ENCODE measurements at places on chromosomes 7 and 10.

DNA sequence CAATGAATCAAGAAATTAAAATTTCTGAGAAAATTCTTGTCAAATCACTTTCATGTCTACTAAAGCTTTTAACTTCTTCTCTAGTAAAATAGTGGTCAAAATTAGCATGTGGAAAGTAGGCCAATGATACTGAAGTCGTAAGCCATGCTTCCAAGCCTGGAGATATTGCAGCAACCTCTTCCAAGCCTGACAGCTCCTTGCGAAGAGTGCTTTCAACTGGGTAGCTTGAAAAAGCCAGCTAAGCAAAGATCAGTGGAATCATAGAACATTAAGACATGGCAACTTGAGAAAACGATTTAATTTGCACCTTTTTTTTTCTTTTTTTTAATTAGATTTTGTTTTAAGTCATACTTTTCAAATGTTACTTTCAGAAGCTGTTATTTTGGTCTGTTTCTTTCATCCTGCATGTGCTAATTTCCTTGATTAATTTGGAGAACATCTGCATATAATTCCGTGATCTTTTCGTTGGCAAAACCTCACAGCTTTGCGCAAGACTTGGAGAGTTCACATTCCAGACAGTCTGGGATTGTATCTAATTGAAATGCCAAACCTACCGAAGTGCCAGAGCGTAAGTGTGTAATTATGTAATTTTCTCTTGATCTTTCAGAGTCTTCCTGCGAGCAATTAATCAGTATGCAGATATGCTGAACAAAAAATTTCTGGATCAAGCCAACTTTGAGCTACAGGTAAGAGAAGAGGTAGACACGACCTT, 142.2 kb upstream of the INSYN2A start:
- DNase-seq, result no peak

DNA sequence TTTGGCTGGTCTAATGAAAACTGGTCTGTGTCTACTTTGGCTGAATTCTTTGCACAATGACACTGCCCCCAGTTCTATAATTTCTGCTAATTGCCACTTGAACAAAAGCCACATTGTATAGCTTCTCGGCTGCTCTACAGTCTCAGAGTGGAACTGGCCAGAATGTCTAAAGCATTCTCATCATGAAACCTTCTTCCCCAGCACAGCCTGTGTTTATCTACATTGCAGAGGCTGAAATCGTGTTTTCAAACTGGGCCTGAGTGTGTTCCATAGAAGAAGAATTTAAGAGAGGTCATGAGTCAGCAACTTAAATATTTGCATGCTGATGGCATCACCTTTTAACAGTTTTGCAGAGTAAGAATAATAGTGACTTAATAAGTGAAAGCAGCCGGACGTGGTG, 177.2 kb downstream of the BUB3 start:
- no peak for DNase-seq

DNA sequence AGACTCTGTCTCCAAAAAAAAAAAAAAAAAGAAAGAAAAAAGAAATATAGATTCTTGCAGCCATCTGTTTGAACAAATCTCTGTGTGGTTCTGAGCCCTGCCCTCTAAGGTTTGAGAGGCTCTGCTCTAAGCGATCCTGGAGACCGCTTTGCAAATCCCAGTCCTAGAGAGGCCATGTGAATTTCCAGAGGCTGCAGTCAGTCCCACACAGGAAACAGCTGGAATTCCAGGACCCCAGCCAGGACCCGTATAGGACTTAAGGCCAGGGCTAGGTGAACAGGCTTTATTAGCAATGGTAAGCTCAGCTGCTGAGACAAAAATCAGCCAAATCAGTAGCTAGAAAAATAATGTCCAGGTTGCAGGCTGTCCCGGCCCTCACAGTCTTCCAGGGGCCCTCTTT, 154.8 kb downstream of the RPS24 start:
- no peak for DNase-seq

- DNase-seq, result no peak
These were observed 15.7 kb downstream of the SEPTIN7 start for GRCh38 chr7:35816514-35816913.

DNA sequence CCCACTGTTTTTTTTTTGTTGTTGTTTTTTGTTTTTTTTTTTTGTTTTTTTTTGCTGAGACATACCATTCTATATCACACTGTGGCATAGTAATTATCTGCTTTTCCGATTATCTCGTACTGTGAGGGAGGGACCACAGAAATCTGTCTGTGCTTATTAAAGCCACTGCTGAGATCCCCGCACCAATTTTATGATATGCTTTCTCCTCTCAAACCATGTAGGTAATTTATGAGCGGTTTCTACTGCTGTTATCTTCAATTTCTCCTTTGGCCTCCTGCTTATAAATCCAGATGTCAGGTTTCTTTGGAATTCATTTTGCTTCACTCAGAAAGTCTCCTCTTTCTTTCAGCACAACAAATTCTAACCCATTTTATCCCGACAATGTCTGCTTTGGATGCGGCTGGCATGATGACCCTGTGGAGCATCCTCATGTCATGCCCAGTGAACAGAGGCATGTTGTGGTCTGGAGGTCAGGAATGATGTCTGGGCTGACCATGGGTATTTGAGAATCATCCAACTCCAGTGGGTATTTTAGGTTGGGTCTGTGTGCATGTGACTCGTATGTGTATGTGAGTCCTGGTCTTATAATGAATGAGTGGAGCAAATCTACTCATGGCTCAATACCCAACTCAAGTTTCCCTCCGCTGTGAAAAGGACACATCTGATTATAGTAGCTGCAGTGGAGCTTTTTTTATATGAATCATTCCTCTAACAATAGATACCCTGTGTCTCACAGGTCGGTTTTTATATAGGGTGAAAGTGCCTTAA, 213.4 kb downstream of the GALNT17 start:
- no peak for DNase-seq

DNA sequence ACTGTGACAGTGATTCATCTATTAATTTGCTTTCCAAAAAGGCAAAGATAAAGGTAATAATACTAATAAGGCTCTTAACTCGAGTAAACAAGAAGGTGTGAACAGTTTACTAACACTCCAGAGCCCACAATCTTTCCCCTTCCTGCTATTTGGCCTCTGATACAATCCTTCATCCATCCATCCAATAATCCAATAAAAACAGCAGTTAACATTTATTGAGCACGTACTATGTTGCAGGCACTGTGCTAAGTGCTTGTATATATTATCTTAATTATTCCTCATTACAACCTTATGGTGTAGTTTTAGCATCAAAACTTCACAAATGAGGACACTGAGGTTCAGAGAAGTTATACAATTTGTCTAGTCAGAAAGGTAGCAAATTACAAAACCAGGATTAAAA, 49.5 kb downstream of the EZH2 start:
- no peak for DNase-seq

- no peak for DNase-seq
These were observed 75.1 kb downstream of the MAD1L1 start for GRCh38 chr7:2157473-2158279.

GRCh38 chr10:96321822-96322221, 17.6 kb downstream of the DNTT start:
- no peak for DNase-seq

DNA sequence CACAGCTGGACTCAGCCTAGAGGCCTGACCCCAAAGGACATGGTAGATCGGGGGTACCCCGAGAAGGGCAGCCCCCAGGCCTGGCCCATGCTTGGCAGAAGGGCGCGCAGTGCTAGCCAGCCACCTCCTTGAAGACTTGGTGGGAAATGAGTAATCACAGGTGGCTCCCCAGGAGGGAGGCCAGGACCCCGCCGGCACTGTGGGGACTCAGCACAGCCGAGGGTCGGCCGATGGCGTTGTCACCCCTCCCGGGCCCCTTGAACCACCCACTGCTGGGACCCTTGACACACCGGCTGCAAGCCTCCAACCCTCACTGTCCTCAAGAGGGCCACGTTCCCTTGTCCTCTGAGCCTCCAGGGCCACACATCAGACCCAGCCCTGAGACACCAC, 27.7 kb downstream of the ADGRA1 start:
- peak; percentile 23 for DNase-seq

- no peak for DNase-seq
These were observed 114.0 kb upstream of the CNTNAP2 start for GRCh38 chr7:146002431-146003078.

DNA sequence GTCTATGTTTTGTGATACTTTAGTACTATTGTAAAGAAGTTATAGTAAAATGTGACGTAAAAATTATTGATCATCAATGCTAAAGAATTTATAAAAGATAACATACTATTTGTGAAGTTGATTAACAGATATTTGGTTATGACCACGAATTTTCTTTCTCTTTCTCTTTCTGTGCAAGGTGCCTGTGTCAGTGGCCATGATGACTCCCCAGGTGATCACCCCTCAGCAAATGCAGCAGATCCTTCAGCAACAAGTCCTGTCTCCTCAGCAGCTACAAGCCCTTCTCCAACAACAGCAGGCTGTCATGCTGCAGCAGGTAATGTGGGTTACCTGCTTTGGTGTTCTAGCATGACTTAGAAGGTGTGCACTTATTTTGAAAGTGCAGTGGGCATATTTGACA, 213.7 kb downstream of the FOXP2 start:
- DNase-seq, result no peak

- no peak for DNase-seq
These were observed 56.6 kb downstream of the C10orf143 start for GRCh38 chr10:130054021-130054420.

DNA sequence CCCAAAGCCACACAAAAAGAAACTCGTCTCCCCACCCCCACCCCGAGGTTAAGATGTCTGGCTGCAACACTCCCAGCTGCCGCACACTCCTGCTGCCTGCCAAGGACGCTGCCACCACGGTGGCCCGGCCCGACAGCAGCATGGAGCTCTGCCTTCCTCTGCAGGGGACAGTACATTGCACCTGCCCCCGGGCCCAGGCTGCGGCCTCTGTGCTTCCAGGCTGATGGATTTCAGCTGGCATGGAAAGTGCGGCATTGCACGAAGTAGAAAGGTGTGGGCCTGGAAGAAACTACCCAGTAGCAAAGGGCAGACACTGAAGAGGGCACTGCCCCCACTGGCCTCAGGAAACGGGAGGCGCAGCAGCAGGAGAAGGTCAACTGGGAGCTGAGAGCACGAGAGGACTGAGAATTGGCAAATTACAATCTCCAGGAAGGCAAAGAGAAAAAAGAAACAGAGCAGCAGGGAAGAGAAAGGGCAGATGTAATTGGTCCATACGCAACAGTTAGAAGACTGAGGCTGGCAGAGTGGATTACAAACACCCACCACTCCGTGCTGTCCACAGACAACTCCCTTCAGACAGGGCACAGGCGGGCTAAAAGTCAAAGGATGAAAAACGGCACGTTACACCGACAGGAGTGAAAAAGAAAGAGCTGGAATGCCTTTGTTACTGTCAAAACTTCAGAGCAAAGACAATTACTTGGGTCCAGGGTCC, 117.1 kb upstream of the DIP2C start:
- no peak for DNase-seq

- no peak for DNase-seq
These were observed 54.5 kb downstream of the CXCL12 start for GRCh38 chr10:44330431-44330830.

- no peak for DNase-seq
These were observed 71.5 kb downstream of the PRPF18 start for GRCh38 chr10:13658264-13658663.

DNA sequence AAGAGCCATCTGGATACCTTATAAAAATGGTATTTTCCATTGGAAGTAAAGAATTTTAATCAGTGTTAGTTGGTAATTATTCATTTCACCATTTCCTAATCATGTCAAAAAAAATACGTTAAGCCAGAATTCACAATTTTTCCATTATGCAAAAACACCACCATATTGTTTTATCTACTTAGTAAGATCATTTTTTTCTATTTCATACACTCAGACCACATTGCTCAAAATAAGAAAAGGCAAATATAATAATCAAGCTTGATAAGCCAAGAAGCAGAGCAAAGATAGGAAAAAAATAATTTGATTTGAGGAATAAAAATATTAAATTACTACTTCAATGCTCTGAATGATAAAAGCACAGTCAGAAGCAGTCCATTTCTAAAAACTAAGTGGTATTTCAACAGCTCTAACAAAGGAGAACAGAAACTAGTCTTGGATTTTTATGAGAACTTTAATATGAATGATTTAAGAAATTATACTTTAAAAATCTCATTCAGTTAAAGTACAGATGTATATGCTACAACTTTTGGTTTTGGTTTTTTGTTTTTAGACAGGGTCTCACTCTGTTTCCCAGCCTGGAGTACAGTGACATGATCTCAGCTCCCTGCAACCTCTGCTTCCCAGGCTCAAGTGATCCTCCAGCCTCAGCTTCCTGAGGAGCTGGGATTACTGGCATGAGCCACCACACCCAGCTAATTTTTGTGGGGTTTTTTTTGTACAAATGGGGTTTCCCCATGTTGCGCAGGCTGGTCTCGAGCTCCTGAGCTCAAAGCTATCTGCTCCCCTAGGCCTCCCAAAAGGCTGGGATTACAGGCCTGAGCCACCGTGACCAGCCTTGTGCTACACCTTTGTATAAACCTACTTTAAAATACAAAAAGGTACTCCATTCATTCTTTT, 46.6 kb downstream of the LRRN3 start:
- DNase-seq, result peak; percentile 31

DNA sequence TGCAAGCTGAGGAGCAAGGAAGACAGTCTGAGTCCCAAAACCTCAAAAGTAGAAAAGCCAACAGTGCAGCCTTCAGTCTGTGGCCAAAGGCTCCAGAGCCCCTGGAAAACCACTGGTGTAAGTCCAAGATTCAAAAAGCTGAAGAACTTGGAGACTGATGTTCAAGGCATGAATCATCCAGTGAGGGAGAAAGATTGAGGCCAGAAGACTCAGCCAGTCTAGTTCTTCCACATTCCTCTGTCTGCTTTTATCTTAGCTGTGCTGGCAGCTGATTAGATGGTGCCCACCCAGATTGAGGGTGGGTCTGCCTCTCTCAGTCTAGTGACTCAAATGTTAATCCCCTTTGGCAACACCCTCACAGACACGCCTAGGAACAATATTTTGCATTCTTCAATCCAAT, 20.1 kb upstream of the MDFIC start:
- DNase-seq, result no peak

DNA sequence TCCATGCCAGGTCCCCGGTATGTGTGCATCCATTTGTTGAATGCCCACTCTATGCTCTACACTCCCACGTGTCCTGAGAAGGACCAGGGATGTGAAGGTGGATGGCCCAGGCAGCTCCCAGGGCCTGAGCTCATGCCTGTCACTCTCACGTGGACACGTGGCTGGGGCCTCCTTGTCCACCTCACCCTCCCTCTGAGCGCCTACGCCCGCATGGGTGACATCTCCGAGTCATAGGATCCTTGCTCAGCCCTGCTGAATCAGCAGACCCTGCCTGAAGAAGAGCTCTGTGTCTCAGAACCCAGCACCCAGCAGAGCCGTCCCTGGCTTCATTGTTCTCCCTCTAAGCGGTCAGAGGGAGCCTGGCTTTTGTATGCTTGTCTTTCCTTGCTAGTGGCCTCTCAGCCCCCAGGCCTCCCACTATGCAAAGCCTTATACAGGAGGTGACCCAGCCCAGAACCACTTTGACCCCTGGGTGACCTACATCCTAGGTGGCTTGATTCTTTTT, 107.9 kb upstream of the PPIF start:
- no peak for DNase-seq

GRCh38 chr10:113045147-113046055, 95.4 kb downstream of the TCF7L2 start:
- DNase-seq, result no peak

Data from activated CD4-positive, CD25-positive, alpha-beta regulatory T cell treated with anti-CD3 and anti-CD28 coated beads, Interleukin-2, amount 50 U/mL, for 72 hours (primary cell).